Hepatic stellate cell (primary cell): ENCODE measurements at places on chromosomes 1 and 21.
A peak's percentile ranks its signal among the peaks of the same experiment; 100 is the strongest.

GRCh38 chr21:38267991-38268863 is 11.4 kb downstream of the KCNJ15 start:
- DNase-seq = no peak

- no peak for DNase-seq
These were observed 257.2 kb upstream of the SPAG17 start for GRCh38 chr1:118442214-118442613.

DNA sequence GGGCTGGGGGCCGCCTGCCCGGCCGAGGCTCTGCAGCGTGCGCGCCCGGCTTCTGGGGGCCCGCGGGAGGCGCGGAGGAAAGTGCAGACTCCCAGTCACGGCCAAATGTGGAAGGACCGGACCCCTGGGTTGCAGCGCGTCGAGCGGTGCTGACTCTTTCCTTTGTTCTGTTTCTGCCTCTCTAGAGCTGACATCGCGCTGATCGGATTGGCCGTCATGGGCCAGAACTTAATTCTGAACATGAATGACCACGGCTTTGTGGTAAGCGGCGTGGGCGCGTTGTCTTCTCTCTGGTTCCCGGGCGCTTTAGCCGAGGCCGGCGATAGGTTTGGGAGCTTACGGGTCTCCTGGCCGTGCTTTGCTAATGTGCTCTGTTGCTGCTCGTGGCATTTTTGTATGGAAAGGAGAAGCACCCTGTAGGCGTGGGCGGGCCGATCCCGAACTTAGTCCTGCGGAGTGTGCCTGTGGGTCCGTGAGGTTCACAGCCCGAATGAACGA is 629 bp downstream of the PGD start:
- peak; percentile 32 for DNase-seq

- DNase-seq = no peak
These were observed 193.2 kb downstream of the FMN2 start for GRCh38 chr1:240284656-240285414.

- DNase-seq = no peak
These were observed 229.3 kb upstream of the PTBP2 start for GRCh38 chr1:96492236-96492635.
